ENCODE measurements at places on chromosomes 6 and 20.

- DNase-seq, result no peak
Observed at GRCh38 chr6:127510876-127511275, 8.3 kb downstream of the MTCL3 start.

DNA sequence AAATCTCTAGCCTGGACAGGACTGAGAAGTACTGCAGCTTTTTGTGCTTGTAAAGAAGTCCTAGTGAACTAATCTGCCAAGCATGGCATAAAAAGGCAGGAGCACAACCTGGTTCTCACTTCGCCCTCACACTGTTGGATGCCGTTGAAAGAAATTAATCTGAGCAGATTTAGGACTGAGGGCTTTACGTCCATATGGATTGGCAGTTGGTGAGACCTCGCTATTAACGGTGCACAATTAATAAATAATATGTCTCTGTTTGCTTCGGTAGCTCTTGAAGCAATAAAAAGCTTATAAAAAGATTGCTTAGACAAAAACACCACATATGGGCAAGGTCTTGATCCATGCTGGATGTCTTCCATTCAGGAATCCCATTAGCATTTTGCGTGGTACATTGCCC, 185.6 kb upstream of the EPHA7 start:
- DNase-seq, result no peak

DNA sequence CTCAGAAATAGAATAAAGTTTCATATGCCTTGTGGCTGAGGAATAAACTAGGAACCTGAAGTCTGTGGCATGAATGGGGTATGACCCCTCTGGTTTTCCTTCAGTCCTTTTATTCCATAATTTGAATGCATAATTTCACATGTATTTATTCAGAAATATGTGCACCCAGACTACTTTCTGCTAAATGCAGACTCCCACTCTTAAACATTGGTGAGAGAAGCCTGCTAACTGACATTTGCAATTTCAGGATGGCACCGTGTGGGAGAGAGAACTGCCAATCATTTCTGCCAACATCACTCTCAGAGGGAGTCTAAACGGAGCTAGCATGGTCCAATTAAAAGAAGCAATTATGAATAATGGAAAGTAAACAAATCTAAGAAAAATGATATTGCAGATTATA, 141.3 kb downstream of the ADGRB3 start:
- no peak for DNase-seq

DNA sequence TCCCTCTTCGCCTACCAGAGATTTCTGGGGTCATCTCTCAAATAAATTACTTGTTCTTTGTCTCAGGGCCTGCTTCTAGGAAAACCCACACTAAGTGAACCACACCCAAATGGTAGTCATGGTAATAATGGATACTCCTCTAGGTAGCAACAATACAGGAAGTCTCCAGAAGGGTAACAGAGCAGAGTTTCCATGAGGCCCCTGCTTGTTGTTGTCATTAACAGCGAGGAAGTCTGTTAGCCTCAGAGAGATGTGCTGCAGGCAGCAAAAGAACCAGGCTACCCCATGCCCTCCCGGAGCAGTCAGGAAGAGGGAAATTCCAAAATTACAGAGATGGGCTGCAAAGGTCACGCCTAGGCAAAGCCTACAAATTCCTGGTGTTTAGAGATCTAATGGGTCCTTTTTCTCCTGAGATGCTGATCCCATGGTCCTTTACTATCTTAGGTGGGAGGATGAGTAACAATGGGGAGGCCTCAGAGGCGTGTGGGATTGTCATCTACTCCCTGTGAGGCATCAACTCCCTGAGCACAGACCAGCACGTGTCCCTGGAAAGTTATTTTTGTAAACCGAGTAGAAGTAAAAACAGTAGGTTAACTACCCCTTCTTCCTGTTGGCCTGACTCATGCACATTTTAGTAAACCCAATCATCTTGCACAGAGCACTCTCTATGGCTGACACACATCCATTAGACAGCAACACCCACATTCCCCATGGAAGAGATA, 10.1 kb downstream of the ISM1 start:
- DNase-seq, result peak; percentile 93

- peak; percentile 88 for DNase-seq
Observed at GRCh38 chr20:33370291-33370690, 31.0 kb downstream of the CDK5RAP1 start.

DNA sequence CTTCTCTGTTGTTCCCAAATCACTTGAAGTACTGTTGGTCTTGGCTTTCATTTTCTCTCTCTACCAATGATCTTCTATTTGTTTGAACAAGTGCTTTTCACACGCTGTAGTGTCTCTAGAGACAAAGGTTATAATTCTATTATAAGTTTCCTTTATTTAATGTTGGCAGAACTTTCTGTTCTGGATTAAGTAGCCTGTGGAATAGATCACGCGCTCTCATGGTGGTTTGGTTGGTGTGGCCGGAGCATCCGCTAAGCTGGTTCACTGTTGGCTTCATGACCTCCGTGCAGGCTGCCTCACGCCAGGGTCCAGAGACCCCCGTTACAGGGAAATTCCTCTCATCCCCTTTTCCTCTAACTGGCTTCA, 30.9 kb upstream of the KIF25 start:
- no peak for DNase-seq

DNA sequence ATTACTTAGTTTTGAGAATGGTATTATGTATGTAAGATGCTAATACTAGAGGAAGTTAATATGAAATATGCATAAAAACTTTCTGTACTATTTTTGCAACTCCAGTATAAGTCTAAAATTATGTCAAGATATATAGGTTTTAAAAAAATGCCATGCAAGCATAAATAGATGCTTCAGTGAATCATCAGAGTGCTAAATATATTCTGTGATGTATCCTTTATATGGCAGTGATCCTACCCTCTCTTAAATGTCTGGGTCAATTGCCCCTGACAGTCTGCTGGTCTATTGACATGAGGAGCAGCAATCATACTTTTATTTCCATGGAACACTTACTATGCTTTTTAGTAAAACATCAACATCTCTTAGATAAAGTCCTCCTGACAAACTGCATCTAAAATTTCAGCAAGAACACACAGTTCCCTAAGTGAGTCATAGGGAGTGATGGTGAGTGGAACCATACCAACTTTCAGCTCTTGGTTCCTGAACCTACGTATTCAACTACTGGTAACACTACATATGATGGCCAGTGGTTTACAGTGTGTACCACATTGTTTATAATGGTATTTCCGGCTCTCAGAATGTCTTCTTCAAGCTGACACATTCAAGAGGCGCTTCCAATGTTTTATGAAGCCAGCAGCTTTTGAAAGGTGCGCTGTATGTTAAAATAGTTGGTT, 928.7 kb upstream of the GJE1 start:
- DNase-seq, result no peak

DNA sequence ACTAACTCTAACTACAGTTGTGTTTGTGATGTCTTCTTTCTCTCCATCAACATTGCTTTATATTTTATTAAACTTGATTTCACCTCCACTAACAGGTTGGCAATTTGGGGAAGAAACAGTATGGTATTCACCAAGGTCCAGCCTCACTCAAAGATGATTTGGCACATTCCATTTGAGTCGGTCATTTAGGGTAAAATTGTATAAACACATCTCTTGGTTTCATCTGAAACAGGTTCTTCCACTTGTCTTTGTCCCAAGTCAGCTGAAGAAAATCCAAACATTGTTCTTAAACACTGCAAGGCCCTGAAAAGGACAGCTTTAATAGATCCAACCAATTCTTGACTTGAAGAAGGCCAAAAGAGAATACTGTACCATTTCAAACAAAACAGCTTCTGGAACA, 104.9 kb upstream of the NT5E start:
- DNase-seq, result peak; percentile 61

- DNase-seq, result no peak
Observed at GRCh38 chr6:475314-475713, 83.8 kb downstream of the IRF4 start.

DNA sequence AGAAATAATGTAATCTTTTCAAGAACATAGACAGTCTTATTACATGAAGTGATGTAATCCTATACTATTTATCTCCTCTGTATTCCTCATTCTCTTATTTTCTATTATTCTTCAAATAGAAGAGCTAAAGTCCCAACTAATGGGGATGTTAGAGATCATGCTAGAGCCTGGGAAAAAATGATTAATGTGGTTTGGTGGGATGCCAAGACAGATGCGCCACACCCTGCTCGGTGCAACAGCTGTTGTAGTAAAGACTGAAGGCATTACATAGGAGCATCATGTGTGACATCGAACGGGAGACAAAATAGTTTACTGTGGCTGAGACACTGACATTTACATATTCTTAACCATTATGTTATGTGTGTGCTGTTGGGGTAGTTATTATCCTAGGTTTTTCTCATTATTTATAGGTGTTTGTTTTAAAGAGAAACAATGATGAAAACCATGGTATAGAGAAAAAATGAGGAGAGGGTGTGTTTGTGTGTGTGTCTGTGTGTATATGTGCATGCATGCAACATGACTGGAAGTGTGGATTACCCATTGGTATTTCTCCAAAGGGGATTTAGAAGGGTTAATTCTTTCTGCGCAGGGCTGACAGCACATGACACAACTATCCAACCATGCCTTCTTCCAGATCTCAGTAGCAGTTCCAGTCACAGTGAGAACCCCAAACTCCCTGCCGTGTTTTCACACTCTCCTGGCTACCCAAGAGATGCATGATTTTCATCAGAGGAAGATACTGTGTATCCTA, 155.3 kb downstream of the EYA4 start:
- DNase-seq, result no peak

DNA sequence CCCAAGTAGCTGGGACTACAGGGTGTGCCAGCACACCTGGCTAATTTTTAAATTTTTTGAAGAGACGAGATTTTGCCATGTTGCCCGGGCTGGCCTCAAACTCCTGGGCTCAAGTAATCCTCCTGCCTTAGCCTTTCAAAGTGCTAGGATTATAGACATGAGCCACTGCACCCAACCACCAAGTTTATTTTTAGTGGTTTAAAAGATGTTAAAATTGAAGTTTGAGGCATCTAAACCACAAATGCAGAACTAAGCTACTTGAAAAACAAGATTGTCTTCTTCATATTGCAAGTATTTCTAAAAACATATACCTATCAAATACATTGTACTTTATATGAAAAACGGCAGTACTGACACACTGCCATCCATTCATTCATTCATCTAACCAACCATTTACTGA, 31.6 kb downstream of the WASF1 start:
- no peak for DNase-seq

- DNase-seq, result no peak
Observed at GRCh38 chr20:62782893-62783278, 13.4 kb upstream of the MRGBP start.

- no peak for DNase-seq
Observed at GRCh38 chr6:18406955-18407749, 20.0 kb downstream of the RNF144B start.

DNA sequence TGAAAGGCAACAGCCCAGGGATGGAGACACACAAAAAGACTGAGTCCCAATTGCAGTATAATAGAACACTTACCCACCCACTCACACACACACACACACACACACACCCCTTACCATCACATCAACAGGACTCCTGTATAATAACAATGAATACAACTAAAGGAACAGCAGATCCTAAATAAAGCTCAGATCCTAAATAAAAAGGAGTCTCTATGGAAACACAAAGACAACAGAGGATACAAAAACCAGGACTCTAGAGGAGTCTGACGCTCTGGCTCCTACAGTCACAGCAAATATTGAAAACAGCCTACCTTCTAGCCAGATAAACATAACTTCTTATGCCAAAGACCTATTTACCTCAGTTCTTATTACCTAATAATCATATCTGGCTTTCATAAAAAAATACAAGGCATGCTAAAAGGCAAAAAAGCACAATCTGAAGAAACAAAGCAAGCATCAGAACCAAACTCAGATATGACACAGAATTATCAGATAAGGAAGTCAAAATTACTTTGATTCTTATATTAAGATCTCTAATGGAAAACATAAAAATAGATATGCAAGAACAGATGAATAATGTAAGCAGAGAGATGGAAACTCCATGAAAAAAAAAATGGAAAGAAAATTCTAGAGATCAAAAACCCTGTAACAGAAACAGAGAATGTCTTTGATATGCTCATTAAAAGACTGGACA, 134.9 kb downstream of the MMUT start:
- DNase-seq, result no peak

DNA sequence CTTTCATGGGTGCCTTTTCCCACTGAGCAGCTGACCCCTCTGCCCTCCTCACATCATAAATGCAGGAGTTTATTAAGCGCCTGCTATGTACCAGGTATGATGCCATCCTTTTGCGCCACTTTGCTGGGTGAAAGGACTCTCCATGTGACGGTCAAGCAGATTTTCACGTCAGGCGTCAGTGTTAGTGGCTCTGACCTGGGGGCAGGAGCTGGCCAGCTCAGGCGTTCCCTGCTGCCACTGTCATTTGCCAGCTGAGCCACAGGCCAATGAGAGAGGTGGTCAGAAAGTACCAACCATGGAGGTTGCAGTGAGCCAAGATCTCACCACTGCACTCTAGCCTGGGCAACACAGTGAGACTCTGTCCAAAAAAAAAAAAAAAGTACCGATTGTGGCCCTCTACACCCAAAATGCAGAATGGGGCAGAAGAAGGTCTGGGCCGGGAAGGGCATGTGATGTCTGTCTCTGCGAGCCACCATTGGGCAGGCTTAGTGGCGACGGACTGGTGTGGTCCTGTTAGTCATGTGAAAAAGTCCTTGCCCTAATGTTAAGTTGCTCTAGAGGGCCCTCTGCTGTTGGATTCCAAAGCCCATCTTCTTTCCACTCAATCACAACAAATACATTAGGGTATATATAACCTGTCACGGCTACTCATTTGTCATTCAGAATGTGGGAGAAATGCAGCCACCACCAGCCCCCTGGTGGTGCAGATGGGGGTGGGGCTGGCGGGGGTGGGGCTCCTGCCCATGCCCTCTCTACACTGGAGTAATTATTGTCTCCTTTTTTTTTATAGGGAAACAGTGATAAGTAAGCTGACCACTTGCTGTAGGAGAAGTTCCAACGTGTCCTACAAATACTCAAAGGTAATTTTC, 18.4 kb upstream of the SLC22A1 start:
- peak; percentile 40 for DNase-seq

GRCh38 chr20:5393218-5393870, 76.6 kb upstream of the PROKR2 start:
- DNase-seq, result no peak

DNA sequence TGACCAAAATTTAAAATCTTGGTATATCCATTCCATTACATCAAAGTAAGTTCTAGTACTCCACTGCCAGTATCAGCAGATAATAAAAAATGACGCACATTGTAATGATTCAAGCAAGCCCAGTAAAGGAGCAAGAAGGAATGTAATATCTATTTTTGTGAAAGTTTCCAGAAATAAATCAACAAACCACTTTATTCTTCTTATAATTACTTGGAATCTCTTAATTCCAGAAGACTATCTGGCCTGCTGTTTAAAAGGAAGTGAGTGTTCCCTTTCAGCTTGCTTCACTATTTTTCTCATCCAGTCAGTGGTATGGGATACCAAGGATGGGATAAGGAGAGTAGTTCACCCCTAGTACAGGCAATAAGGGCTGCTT, 42.2 kb upstream of the DSE start:
- no peak for DNase-seq

DNA sequence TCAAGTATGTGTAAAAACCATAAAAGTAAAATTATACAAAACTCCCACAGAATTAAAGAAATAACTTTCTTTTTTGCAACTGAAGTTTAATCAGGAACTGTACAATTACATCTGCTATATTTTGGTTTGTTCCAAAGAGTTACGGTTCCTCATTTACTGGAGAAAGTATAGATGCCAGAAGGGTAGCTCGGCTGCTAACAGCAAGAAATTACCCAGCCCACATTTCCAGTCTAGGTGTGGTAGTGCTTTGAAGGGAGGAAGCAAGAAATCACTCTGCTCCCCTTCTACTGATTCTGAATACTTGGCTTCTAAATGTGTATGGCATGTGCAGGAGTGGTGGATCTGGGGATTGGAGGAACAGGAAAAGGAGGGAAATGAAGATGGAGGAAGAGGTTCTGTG, 441.3 kb downstream of the CDC5L start:
- DNase-seq, result no peak

Data from kidney tubule cell (primary cell).